ENCODE measurements at places on chromosomes 2 and 18. TPM values are rescaled to one million over a fixed set of nuclear protein-coding genes. Genes with fewer than 3 reads are reported as not detected.

Gene SERPINB10
- not detected for polyA plus RNA-seq

DNA sequence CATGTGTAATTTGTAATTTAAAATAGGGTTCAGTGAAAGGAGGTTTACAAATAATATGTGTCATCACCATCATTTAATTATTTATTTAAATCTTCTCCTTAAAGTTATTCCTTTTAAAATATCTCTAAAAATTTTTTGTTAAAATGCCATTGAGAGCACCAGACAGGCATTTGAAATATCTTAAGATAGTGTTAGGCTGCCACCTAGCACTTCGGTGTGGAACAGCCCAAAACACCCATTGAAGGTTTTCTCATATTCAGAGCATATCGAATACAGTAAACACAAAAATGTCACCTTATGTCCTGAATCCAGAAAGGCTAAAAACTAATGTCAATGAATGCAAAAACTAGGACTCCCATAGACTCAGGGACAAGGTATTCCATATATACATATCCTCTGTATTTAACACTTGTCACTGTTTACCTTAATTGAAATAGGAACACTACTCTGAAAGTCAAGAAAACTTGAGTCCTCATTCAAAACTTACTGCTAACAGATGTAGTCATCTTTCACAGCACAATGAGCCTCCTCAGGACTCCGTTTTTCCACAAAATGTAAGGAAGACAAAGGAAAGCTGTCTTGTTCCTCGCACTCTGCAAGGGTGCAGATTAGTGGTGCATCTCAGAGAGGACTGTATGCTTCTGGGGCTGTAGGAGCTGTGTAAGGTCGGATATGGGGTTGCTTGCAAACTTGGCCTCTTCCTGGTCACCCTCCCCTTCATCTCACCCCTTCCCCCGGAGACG, 329.5 kb downstream of the PAX3 start:
- no peak overlapping the region for H3K27ac ChIP-seq
- DNase-seq, result peak; percentile 46
- no peaks in the 10 kb centered on the region for H3K36me3 ChIP-seq
- no peak overlapping the region for H3K4me3 ChIP-seq

DNA sequence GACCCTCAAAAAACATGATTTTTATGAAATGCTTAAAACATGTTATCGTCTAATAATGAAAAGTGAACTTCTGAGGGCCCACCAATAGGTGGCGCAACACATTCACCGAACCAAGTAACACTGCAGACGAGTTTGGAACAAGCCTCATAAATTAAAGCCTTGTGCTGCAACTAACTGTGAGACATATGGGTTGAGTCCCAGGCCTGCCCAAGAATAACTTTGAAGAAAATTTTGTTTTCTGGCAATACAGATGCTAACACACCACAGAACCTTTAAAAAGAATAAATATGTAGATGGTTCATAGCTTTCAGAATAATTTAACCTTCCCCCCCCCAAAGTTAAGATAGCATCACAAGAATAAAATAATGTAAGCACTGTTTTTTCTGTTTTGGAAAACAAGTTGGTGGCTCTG, 285.9 kb downstream of the RNF144A start:
- H3K27me3 ChIP-seq, result no peaks in the 10 kb centered on the region
- H3K27ac ChIP-seq, result no peak overlapping the region
- no peak overlapping the region for H3K4me3 ChIP-seq
- no peaks in the 10 kb centered on the region for H3K36me3 ChIP-seq
- DNase-seq, result peak; percentile 55

Gene FMNL2
- polyA plus RNA-seq, result 8.7 TPM

Gene CFAP65
- polyA plus RNA-seq, result not detected

DNA sequence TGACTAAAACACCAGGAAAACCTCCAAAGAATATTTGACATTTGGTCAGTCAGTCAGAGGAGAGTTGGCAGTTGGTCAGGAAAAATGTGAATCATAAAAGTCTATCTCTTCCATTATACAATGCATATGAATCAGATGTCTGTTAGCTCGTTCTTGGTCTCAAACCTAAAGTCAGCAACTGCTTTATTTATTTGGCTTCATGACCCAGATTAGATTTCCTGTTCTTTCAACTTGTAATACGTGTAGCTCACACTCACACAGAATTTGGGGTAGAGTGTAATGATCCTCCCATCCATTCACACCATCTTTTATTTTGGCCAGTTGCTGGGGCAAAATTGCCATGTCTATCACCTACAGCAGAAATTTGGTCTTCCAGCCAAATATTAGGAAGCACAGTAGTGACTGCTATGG, 81.9 kb upstream of the COL5A2 start:
- no peak for DNase-seq
- H3K36me3 ChIP-seq, result no peaks in the 10 kb centered on the region
- H3K4me1 ChIP-seq, result no peaks in the 10 kb centered on the region
- H3K27ac ChIP-seq, result no peak overlapping the region
- no peaks in the 10 kb centered on the region for H3K27me3 ChIP-seq

- no peaks in the 10 kb centered on the region for H3K4me1 ChIP-seq
- H3K27me3 ChIP-seq, result no peaks in the 10 kb centered on the region
- DNase-seq, result no peak
- no peak overlapping the region for H3K27ac ChIP-seq
Observed at GRCh38 chr2:118732432-118732831, 115.0 kb downstream of the EN1 start.

DNA sequence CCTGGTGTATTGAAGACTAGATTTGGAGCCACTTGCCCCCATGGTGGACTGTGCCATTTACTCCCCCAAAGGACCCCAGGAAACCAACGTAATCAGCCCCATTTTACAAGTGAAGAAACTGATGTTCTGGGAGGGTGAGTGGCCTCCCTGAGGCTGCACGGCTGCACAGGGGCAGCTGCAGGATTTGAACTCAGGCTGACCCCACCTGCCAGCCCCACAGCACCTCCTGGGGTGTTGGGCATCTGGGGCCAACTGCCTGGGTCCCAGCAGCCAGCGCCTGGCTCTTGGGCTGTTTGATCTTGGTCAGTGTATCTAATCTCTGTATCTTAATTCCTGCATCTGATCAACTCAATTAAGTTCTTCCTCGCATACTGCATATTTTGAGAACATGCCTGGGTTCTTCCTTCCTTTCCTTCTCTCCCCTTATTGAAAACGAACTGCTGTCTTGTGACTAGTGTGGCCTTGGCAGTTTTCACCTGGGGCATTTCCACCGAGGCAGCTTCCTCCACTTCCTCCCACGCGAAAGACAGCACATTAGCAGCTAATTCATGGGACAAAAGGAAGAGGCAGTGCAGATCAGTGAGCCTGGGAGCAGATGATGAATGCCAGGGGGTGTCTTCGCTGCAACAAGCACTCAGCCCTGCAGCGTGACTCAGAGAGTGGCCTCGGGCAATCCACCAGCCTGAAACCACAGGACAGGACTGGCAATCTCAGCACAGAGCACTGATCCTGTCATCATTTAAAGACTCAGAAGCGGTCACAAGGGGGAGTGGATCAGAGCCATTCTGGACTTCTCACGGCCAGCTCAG, 184.1 kb upstream of the RAB12 start:
- no peaks in the 10 kb centered on the region for H3K4me1 ChIP-seq
- no peak overlapping the region for H3K27ac ChIP-seq
- H3K27me3 ChIP-seq, result no peaks in the 10 kb centered on the region
- no peak overlapping the region for H3K4me3 ChIP-seq
- DNase-seq, result no peak

Gene ANKRD53
- 2.2 TPM for polyA plus RNA-seq

GRCh38 chr2:207142461-207142860, 23.3 kb downstream of the KLF7 start:
- no peaks in the 10 kb centered on the region for H3K36me3 ChIP-seq
- no peak overlapping the region for H3K27ac ChIP-seq
- no peaks in the 10 kb centered on the region for H3K27me3 ChIP-seq
- no peaks in the 10 kb centered on the region for H3K4me1 ChIP-seq
- H3K4me3 ChIP-seq, result no peak overlapping the region

DNA sequence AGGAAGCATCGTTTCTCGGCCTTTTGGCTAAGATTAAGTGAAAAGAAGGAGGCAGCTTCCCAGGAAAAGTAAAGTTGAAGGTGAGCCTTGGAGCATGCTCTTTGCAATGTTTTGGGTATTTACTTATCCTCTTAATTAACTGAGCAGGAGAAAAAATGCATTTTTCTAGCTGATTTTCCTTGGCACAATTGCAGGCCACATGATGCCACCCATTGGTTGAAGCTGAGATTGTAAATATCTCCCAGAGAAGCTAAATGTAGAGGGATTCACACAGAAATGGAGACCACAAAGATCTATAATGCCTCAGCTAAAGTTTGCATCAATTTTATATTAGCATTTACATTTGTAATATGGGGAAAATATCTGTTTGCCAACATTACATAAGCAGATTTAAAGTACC, 294.1 kb downstream of the KCNS3 start:
- no peak for DNase-seq
- H3K4me1 ChIP-seq, result no peaks in the 10 kb centered on the region
- no peak overlapping the region for H3K4me3 ChIP-seq
- H3K27me3 ChIP-seq, result no peaks in the 10 kb centered on the region
- no peak overlapping the region for H3K27ac ChIP-seq

DNA sequence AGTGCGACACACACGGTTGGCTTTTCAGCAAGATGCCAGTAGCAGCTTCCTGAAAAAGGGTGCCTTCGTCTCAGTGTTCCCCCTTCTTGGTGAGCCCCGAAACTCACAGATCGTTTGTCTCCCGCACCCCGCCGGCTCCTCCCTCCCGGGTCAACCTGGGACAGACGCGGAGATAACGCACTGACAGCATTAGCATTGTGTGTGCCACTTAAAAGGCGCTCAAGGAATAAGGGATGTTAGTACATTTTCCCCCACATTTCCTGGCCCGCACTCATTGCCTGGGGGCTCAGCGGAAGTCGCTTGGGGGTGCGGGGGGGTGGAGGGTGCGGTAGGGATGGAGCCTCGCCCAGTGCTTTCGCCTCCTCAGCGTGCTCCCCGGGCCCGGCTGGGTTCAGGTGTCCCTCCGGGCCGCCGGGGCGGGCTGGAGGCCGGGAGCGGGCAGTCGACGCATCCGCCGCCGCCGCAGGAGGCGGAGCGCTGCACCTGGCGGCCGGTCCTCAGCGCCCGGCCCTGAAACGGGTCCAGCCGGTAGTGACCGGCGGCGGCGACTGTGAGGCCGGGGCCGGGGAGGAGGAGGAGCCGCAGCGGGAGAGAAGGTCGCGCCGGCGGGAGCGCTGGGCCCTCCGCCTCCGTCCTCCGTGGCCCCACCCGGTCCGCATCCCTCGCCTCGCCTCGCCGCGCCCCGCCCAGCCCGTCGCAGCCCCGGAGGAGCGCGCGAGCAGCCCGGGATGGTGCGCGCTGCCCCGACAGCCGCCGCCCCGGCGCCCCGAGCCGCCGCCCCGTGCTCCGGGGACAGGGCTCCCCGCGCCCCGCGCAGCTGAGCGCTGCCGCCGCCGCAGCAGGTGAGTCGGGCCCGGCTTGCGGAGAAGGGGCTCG, at the start of gene MFSD6:
Gene MFSD6 (plus strand): TSS at position 694 of the 876 bp plus-strand sequence. CDS start 27,675 bp downstream, outside the sequence.
- peak within 1 kb of the TSS; percentile 53 for H3K27ac ChIP-seq
- peak within 1 kb of the TSS; percentile 91 for H3K4me3 ChIP-seq
- H3K4me1 ChIP-seq, result peaks cover 5% of the 10 kb centered on the region
- H3K27me3 ChIP-seq, result no peaks in the 10 kb centered on the region
- no peaks in the 10 kb centered on the region for H3K36me3 ChIP-seq

Gene DTNA
- polyA plus RNA-seq, result 0.45 TPM

- no peaks in the 10 kb centered on the region for H3K36me3 ChIP-seq
- H3K27ac ChIP-seq, result no peak overlapping the region
- no peak overlapping the region for H3K4me3 ChIP-seq
- no peak for DNase-seq
- no peaks in the 10 kb centered on the region for H3K27me3 ChIP-seq
Observed at GRCh38 chr2:855177-855576, 95.5 kb upstream of the SNTG2 start.

Gene SLC8A1
- polyA plus RNA-seq, result 2.4 TPM

- no peaks in the 10 kb centered on the region for H3K27me3 ChIP-seq
- H3K27ac ChIP-seq, result no peak overlapping the region
- H3K36me3 ChIP-seq, result no peaks in the 10 kb centered on the region
- H3K4me1 ChIP-seq, result no peaks in the 10 kb centered on the region
Observed at GRCh38 chr18:28366676-28367075, 189.7 kb upstream of the CDH2 start.

Gene CNRIP1
- not detected for polyA plus RNA-seq

DNA sequence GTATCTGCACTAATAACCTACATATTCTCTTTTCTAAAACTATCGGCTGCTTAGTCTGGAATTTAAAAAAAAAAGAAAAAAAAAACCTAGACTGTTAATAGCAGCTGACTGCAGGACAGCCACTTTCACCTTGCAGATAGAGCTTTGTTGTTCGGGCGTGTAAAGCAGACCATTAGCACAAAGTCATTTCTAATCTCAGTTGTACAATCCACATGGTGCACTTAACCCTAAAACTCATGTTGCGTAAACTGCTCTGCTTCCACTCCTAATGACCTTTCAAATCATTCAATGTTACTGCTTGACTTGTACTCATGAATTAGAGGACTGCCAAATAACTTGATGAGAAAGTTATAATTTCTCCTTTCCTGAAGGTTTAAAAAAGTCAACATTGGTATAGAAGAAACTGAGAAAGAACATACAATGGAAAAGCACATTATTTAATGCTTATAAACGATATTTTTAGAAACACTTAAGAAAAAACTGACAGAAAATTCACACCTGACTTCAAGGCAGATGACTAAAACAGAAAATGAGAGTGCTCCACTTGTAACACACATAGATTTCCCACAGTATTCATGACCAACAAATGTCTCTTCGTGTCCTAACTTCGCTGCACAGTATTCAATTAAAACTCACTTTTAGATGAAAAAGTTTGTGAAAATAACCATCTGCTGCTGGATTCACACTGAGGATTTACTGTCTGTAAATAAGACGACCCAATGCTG, 2.6 kb downstream of the CDH2 start:
- H3K27me3 ChIP-seq, result peaks cover 15% of the 10 kb centered on the region
- no peak overlapping the region for H3K4me3 ChIP-seq
- no peak overlapping the region for H3K27ac ChIP-seq
- no peaks in the 10 kb centered on the region for H3K36me3 ChIP-seq

DNA sequence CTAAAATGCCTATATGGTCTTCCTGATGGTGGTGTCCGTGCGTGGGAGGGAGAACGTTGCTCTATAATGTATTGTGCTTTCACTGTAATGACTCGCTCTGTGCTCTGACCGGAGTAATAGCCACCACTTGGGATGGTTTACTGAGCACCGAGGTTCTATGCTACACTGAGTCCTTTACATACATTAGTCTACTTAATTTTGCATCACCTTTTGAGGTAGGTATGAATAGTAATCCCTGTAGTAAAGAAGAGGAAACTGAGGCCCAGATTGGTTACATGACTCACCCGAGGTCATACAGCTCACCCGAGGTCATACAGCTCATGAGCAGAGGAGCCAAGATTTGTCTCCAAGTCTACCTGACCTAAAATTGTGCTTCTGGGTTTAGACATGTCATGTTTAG, 79.5 kb downstream of the ARMC9 start:
- H3K27me3 ChIP-seq, result no peaks in the 10 kb centered on the region
- no peak overlapping the region for H3K4me3 ChIP-seq
- H3K27ac ChIP-seq, result no peak overlapping the region
- DNase-seq, result no peak
- H3K36me3 ChIP-seq, result peaks cover 6% of the 10 kb centered on the region

Gene PCARE
- polyA plus RNA-seq, result not detected

Gene NMUR1
- 0.60 TPM for polyA plus RNA-seq

Gene IL18R1
- polyA plus RNA-seq, result 5.2 TPM

Gene ACTG2
- polyA plus RNA-seq, result 2.0 TPM

Gene SPDYA
- polyA plus RNA-seq, result 0.06 TPM

Gene POTEC
- polyA plus RNA-seq, result 0.01 TPM

- H3K36me3 ChIP-seq, result no peaks in the 10 kb centered on the region
- no peak overlapping the region for H3K27ac ChIP-seq
- no peaks in the 10 kb centered on the region for H3K27me3 ChIP-seq
- no peaks in the 10 kb centered on the region for H3K4me1 ChIP-seq
- H3K4me3 ChIP-seq, result no peak overlapping the region
Observed at GRCh38 chr18:27954226-27954625, 222.7 kb downstream of the CDH2 start.

Gene SOWAHC
- 5.9 TPM for polyA plus RNA-seq

Gene MYCN
- 1.1 TPM for polyA plus RNA-seq
